ENCODE measurements at places on chromosomes 7 and 10.

- DNase-seq: no peak
These were observed 128.0 kb downstream of the ELAPOR2 start for GRCh38 chr7:86931439-86931838.

GRCh38 chr7:75638594-75639070 is 100.1 kb downstream of the HIP1 start:
- DNase-seq: no peak

GRCh38 chr7:29276199-29276598 is 81.6 kb downstream of the CHN2 start:
- DNase-seq: no peak

GRCh38 chr7:18927134-18927533 is 190.3 kb downstream of the TWIST1 start:
- no peak for DNase-seq

GRCh38 chr7:95155965-95156364 is 168.4 kb downstream of the PON1 start:
- no peak for DNase-seq

- DNase-seq: peak; percentile 15
These were observed 23.4 kb downstream of the OR9A2 start for GRCh38 chr7:143003393-143004051.

- DNase-seq: no peak
These were observed 81.6 kb upstream of the INSYN2A start for GRCh38 chr10:127278001-127278400.

DNA sequence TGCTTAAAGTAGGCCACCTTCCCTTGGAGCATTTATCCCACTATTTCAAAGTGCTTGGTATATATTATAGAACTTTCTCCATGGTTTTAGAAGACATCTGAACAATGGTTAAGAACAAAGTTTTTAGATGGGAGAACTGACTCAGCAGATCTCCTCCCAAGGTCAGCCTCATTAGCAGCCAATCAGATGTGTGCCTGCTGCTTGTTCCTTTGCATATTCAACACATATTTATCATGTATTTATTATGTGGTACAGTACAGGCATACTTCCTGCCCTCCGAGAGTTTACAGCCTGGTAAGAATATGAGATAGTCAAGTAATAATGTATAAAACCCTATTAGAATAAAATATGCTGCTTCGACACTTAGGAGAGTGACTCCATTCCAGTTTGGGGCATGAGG is 120.1 kb upstream of the NRP1 start:
- DNase-seq: no peak

- DNase-seq: no peak
These were observed 53.5 kb upstream of the VIPR2 start for GRCh38 chr7:159198016-159198724.

DNA sequence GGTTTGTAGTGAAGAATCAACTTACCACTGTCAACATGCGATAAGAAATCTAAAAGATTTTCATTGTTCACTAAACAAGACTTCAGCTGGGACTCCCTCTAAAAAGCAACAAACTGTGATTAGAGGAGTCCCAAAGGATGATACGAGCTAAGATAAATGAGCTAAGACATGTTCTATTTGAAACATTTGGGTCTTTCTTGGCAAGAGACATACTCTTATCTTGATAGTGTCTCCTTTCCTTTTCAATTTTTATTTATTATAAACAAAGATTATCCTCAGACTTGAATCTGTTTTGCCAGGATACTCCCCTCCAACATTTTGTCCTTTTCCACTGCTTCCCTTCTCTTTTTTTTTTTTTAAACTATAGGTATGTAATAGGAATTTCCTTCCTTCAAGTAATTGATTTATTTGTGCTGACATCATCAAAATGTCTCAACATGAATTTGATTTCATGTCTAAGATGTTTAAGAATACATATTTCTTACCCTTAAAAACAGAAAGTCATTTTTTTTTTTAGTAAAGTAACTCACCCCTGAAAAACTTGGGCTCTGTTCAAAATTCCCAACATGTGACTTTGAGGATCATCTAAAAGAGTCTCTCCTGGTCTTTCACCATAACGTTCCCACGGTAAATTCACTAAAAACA is 158.4 kb upstream of the NRP1 start:
- DNase-seq: no peak

- DNase-seq: no peak
These were observed 73.4 kb upstream of the ZNF722 start for GRCh38 chr7:63925262-63925625.

- no peak for DNase-seq
These were observed 10.0 kb upstream of the STK31 start for GRCh38 chr7:23700046-23700445.

GRCh38 chr7:1779445-1779844 is 109.4 kb downstream of the ELFN1 start:
- DNase-seq: no peak

DNA sequence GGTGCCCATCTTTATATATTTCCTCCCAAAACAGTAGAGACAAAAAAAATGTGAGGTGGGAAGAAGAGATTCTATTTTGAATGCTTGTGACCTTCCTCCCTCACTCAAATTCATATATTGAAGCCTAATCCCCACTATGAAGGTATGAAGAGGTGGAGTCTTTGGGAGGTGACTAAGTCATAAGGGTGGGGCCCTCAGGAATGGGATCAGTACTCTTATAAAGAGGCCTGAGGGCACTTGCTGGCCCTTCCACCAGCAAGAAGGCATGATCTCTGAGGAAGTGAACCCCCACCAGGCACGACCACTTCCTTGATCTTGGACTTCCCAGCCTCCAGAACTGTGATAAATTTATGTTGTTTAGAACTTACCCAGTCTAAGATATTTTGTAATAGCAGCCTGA is 517.2 kb upstream of the CNTNAP2 start:
- DNase-seq: no peak

DNA sequence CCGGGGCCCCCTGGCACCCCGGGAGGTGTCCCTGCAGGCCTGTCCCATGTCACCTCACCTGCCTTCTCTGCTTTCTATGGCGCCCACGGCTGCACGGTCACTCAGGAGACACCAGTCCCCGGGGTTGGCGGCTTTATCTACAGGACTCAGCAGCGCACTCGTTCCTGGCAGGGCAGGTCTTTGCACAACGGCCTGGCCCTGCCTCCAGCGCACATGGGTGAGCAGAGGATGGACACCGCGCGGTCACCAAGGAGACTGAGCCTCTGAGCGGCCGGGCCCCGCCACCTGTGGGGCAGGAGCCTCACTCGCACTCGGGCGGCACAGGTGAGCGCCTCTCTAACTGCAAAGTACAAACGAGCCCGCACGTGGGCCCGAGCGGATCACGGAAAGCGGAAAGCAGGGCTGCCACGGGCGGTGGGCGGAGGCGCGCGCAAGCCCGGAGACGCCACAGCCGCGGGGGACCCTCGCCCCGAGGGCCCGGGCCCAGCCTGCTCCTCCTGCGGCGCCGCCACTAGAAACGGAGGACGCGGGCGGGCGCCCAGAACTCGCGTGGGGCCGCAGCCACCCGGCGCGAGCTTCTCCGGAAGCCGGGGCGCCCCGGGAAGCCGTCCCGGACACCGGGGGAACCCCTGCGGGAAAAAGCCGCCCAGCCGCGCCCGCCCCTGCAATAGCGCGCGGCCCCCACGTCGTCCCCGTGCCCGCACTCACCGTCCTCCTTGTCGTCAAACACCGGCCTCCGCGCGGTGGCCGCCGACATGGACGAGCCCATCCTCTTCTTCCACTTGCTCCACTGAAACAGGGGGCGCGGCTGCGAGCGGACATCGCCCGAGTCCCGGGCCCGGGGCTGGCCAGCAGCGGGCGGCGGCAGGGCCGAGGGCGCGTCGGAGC is 642 bp downstream of the STK32C start:
- peak; percentile 30 for DNase-seq

DNA sequence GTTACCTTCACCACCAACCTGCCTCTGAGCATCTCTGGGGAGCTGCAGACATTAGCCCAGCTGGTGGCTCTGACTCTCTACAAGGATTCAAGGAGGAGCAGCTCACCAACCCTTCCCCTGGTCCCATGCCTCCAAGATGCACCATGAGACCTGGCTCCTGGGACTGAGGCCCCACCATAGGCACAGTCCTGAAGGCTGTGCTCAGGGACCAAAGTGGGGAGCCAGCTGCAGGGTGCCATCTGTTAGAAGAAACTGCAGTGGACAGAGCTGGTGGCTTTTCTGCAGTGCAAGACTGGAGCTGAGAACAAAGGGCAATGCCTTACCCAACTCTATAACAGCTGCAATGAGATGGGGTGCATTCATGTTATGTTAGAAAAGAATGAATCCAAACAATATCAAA is 581.6 kb downstream of the TCERG1L start:
- DNase-seq: no peak

GRCh38 chr7:139767561-139767982 is 10.2 kb downstream of the HIPK2 start:
- no peak for DNase-seq

- no peak for DNase-seq
These were observed 96.9 kb upstream of the CCDC71L start for GRCh38 chr7:106757846-106758245.

GRCh38 chr7:84271543-84271942 is 77.0 kb upstream of the SEMA3A start:
- no peak for DNase-seq

- no peak for DNase-seq
These were observed 72.7 kb upstream of the SEC61G start for GRCh38 chr7:54831644-54832095.

DNA sequence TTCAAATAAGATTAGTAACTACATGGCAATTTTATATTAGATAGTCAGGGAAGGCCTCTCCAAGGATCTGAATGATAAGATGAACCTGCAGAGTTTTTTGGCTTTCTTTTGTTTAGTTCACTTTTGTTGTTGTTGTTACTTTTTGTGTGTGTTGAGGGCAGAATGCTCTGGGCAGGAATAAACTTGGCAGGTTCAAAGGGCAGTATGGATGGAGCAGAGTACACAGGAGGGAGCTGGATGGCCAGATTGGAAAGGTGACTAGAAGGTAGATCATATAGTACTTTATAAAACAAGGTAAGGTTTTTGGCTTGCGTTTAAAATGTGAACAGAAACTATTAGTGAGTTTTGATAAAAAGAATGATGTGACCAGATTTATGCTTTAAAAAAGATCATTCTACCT is 17.9 kb downstream of the CROT start:
- DNase-seq: no peak

DNA sequence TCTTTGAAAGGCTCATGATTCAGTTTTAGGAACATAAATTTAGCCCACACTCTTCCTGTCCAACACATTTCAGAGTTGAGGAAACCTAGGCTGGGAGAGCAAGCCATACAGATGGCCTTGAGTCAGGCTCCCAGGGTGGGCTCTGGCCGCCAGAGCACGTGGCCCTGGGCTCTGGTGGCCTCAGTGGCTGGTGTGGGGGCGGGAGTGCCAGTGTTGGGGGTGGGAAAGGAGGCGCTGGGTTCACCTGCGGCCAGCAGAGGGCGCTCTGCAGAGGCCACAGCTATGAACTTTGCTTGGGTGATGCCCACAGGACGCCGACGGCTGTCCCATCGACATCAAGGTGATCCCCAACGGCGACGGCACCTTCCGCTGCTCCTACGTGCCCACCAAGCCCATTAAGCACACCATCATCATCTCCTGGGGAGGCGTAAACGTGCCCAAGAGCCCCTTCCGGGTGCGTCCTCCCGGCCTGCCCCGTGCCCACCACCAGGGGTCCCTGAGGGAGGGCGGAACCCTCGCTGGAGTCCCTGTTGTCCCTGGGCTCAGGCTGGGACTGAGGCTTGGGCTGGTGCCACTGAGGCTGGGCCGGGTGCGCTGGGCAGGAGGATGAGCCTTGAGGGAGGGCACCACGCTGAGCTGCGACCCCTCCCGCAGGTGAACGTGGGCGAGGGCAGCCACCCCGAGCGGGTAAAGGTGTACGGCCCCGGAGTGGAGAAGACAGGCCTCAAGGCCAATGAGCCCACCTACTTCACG is 11.9 kb downstream of the FLNC start:
- peak; percentile 43 for DNase-seq

DNA sequence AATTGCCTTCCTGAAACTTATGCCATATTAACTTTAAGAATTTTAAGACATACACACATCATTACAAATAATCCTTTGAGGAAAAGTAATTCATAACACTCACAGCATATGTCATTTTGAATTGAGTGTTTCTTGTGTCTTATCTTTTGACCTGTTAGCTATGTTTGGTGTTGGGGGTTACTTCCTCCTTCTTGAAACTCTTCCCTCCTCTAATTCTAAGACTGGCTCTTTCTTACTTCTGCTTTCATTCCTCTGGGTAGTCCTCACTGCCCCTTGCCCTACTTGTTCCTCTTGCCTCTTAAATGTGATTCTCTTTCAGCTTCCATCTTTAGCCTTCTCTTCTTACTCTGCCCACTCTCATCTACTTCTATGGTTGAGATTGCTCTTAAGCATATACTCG is 28.3 kb upstream of the PIP4K2A start:
- no peak for DNase-seq

GRCh38 chr10:13038391-13038790 is 36.9 kb upstream of the CCDC3 start:
- DNase-seq: no peak

DNA sequence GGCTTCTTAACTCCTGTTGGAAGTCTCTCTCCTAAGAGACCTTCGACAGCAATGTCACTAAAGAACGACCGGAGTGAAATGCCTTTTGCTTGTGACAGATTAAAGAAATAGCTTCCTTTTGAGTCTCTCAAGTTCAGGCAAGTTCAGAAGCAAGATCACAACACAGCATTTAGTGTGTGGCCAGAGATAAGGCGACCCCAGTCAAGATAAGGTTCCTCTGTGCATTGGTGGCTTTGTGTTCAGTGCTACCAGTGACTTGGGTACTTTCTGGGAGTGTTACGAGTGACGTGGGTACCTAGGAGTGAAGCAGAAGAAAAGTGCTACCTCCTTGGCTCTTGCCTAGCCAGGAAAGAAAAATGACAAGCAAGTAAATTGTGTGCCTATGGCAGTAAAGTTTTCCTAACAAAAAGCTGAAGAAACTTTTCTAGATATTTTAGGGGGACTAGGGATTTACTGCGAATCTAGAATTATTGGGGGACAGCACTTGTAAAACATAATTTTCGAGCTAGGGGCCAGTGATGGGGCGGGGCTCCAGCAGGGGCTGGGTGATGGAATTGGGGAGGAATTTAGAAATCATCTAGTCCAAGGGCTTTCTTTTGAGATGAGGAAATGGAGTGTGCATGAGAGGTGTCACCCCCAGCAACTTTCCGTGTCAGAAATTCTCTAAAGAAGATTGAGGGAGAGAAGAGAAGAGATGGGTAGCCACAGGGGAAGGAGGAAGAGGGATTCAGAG is 191.9 kb upstream of the LYZL2 start:
- DNase-seq: no peak

DNA sequence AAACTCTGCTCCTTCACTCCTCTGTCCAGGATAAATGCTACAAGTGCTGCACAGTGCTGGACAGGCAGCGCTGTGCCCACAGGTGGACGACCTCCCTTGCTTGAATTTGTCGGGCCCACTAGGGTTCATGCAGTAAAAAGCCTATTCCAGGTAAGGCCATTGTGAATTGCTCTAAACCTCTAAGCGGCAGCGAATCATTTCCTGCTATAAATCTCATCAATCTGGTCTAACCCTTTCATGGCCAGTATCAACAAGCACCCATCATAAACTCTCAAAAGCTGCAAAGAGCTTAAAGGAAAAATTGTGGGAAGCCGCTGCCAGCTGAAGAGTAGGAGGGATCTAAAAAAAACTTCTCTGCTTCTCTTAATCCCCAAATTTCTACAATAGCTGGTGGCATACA is 134.2 kb downstream of the SLC25A13 start:
- DNase-seq: no peak

- DNase-seq: no peak
These were observed 15.2 kb upstream of the WNT2 start for GRCh38 chr7:117338020-117338419.

Measured in activated T-cell treated with anti-CD3 and anti-CD28 coated beads for 4 hours (primary cell).